ENCODE measurements at places on chromosomes 3 and 15.

DNA sequence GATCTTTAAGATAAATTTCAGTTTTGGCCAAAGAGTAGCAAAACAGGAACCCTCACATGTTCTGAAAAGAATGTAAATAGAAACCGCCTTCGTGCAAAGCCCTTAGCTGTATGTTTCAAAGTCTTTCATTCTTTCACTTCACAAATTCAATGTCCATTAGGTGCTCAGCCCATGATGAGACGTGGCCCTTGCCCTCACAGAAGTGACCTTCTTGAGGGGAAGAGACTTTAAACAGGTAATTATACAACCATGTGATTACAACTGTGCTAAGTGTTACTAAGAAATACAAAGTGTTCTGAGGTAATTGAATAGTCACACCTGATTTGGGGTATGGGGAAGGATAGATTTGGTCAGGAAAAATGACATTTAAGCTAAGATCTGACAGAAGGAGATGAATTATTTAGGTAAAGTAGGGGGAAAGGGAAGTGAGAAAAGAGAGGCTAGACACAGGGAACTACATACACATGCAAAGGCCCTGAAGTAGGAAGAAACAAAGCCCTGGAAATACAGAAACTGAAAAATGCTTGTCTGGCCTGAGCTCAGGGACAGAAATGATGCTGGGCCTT is 19.6 kb downstream of the HSPBAP1 start:
- no peak for DNase-seq

GRCh38 chr15:46300716-46301115 is 665.9 kb downstream of the SQOR start:
- no peak for DNase-seq

DNA sequence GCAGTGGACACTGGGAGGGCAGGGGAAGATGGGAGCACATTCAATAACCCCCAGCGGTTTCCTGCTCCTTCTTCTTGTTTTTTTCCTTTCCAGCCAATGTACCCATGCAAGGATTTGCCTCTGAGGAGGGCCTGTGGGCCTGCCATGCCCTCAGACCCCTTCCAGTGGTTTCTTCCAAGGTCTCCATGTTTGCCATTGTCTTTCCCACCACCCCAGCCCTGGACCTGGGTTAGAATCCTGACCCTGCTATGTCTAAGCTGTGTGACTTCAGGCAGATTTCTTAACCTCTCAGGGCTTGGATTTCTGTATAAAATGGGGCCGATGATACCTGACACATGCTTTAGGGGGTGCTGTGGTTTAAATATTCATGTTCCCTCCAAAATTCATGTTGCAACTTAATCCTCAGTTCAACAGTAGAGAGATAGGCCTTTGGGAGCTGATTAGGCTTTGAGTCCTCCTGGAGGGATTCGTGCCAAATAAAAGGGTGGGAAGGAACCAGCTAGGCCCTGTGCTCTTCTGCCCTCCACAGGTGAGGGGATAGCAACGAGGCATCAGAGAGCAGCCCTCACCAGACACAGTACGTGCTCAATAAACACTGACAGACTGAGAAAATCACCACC is 46.3 kb upstream of the FLNB start:
- DNase-seq, result peak; percentile 79

- no peak for DNase-seq
Measured at GRCh38 chr3:175073219-175073905, 214.2 kb downstream of the NAALADL2 start.

GRCh38 chr3:52986049-52986448 is 59.8 kb downstream of the SFMBT1 start:
- no peak for DNase-seq

DNA sequence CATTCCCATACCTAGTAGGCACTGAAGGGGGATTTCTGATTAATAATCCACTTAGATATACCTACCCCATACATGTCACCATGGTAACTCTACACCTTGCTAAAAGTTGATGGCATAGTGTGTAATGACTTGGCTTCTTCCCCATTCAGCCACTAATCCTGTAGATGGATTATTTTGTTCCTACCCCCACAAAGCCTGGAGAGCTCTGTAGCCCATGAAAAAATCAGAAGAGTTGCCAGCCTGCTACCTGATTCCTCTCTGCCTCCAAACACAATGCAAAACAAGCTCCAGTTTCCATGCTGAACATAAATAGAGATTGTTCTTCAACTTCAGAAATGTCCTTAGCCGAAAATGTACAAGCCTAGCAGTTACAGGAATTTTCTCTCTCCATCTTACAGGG is 98.9 kb upstream of the PFN2 start:
- no peak for DNase-seq

GRCh38 chr15:25985165-25985564 is 122.0 kb upstream of the ATP10A start:
- DNase-seq, result no peak

DNA sequence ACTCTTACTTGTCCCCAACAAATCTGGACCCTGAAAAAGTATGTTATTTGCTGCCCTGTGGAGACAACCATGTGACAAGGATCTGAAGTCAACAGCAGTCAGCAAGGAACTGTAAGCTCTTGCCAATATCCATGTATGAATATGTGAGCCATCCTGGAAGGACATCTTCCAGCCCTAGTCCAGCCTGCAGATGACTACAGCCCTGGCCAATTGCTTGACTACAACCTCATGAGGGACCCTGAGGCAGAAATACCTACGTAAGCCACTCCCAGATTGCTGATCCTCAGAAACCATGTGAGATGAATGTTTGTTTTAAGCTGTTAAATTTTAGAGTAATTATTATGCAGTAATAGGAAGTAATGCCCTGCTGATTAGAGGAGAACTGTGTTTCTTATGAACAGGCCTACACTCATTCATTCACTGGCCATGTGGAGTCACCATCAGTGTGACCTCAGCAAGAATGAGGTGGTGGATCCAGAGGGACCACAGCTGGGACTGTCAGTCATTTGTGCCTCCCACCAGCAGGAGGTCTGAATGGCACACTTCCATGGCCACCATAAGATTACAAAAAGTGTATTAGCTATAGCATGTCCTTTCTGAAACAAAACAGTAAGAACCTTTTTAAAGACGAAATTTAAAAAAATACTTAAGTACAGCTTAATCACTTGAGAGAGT is 92.6 kb downstream of the TFDP2 start:
- DNase-seq, result no peak

GRCh38 chr15:73244333-73244732 is 124.4 kb downstream of the HCN4 start:
- DNase-seq, result peak; percentile 39

DNA sequence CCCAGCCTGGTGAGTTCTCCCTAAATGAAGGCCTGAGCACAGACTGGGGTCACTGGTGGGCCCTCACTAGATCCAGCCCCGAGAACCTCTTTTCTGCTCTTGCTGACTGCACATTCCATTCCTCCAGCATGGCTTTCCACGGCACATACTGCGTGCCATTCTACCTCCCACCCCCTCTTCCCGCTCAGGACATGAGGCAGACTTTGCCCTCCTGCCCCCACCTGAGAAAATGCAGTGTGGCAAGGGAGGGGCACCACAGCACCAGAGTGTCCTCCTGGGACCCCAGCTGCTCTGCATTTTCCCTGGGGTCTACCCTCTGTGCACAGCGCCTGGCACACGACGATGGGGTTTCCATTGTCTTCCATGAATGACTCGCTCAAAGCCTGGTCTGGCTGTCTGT is 6.1 kb upstream of the SLCO2A1 start:
- no peak for DNase-seq

DNA sequence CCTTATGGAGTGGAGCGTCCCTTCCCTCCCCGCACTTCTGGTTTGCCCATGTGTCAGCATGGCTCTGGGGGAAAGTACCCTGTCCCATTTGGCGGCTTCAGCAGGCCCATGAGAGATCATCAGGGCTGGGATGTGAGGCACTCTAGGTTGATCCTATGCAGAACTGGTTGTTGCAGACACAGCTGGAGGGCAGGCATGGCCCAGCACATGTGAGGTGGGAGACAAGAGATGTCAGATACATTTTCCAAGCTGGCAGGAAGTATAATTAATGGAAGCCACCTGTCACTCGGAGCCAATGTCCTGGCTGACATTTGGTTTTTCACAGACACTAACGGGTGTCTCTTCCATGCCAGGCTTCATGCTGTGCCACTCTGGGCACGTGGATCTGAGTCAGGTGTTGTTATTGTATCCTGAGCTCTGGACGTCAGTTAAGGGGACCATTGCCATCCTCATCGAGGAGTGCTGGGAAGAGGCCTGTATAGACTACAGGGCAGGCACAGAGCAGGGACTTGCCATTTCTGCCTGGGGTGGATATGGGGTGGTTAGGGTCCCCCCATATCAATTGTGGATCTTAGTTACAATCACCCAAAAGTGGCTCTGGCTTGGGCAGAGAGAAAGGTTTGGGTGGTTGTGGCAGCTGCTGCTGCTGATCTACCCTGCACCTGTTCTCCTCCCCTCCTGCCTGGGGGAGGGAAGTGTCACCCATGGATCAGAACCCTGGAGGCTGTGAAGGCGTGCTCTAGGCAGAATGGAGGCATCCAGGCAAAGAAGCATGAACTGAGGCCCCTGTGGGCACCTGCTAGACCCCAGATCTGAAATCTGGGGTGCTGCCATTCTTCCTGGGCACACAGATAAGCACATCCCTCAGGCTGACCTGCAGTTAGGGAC is 140.7 kb downstream of the FBLN2 start:
- DNase-seq, result no peak

DNA sequence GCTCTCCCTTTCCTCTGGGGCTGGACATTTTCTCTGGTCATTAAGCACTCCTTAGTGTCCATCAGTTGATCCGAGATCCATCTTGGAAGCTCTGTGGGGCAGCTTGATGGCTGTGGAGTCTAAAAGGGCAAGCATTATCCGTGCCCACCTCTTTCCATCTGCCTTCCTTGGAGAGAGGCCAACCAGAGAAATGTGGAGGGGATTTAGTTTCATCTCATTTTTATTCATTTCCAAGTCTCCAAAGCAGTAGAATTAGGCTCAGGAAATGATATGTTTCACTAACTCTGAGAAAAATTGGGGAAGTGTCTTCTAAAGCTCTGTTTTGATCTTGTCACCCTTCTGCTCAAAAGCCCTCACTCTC is 95.9 kb upstream of the KLHL25 start:
- DNase-seq, result no peak

GRCh38 chr3:38643592-38643991 is 5.9 kb downstream of the SCN5A start:
- DNase-seq, result no peak

DNA sequence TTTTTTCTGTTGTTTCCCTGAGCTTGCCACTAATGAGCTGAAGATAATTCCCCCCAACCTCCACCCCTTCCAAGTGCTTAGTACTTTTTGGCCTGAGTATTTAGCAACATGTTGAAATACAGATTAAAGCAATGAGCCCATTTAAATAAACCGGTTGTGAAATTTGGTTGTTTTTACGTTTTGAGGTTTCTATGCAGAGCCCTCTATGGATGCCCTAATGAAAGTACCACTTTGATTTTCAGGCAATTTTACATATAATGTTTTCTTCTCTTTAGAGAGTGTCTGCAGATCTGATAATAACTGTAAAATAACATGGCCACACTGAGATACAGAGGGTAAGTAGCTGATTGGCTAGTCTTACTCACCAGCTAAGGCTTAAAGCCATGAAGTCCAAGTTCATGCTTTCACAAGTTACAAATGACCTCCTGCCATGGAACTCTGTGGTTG is 139.4 kb upstream of the SLC7A14 start:
- DNase-seq, result no peak

DNA sequence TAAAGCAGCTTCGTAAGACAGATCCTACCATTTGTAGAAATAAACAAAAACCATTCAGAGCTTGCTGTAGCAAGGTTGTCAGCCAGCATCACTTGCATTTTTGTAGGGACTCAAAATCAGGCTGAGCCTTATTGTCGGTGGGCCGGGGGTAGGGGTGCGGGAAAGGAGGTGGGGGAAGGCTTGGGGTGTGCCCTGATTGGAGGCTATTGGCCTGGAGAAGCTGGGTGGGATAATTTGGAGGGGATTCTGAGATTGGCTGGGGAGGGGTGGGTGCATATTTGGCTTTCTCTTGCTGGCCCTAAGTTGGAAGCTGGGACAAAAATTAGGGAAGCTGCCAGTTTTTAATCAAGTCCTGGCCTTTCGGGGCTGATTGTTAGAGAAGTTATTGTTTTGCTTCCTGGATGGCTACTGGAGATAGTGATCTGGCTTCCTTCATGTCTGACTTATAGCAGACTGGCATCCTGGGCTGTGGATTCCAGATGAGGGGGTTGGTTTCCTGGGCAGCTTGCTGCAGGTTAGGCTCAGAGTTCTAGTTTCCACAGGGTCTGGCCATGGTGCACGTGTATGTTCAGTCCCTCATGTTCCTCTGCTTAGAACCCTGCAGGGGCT is 22.8 kb downstream of the STOML1 start:
- DNase-seq, result no peak

GRCh38 chr3:12709334-12709733 is 45.4 kb upstream of the RAF1 start:
- DNase-seq, result no peak

- no peak for DNase-seq
Measured at GRCh38 chr3:39295184-39295775, 15.4 kb upstream of the CX3CR1 start.

DNA sequence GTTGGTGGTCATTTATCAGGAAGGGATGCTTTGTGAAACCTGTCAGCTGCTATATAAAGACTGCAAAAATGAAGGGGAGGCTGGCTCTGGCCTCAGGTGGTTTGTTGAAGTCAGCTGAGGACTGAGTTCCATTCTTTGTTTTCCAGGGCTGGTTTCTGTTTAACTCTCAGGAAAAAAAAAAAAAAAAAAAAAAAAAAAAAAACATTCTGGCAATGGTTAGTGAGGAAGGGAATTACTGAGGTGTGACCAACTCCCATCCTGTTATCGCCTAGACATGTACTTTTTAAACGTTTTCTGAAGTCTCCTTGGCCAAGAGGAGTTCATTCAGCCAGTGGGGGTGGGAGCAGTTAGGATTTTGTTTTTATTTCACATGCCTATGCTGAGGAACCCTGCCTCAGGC is 316.3 kb downstream of the OXSM start:
- DNase-seq, result no peak

- no peak for DNase-seq
Measured at GRCh38 chr3:17846466-17846865, 104.0 kb upstream of the TBC1D5 start.

- no peak for DNase-seq
Measured at GRCh38 chr15:92146511-92147150, 247.1 kb upstream of the ST8SIA2 start.

GRCh38 chr3:46038916-46039315 is 11.6 kb upstream of the XCR1 start:
- DNase-seq, result no peak

GRCh38 chr15:46660096-46660842 is 1025.4 kb downstream of the SQOR start:
- DNase-seq, result no peak

GRCh38 chr15:40550341-40551037 is 14.4 kb downstream of the CCDC32 start:
- no peak for DNase-seq

GRCh38 chr3:30221619-30222018 is 384.8 kb upstream of the TGFBR2 start:
- DNase-seq, result no peak

Measured in small intestine (tissue), 16 donors.